Femur (tissue), 1 donor: ENCODE measurements at places on chromosomes 12 and 14.

GRCh38 chr14:58598804-58599525, 38.8 kb upstream of the DACT1 start:
- DNase-seq, result no peak

GRCh38 chr12:84816916-84817695, 95.5 kb downstream of the SLC6A15 start:
- DNase-seq, result no peak

DNA sequence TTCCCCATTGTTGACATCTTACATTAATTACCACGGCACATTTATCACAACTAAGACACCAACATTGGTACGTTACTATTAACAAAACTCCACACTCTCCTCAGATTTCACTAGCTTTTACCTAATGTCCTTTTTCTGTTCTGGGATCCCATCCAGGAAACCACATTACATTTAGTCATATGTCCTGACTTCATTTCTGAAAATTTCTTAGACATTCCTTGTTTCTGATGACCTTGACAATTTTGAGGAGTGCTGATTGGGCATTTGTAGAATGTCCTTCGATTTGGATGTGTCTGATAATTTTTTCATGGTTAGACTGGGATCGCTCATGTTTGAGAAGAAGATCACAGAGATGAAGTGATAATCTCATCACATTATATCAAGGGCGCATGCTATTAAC, 34.6 kb upstream of the ACSM4 start:
- DNase-seq, result no peak

DNA sequence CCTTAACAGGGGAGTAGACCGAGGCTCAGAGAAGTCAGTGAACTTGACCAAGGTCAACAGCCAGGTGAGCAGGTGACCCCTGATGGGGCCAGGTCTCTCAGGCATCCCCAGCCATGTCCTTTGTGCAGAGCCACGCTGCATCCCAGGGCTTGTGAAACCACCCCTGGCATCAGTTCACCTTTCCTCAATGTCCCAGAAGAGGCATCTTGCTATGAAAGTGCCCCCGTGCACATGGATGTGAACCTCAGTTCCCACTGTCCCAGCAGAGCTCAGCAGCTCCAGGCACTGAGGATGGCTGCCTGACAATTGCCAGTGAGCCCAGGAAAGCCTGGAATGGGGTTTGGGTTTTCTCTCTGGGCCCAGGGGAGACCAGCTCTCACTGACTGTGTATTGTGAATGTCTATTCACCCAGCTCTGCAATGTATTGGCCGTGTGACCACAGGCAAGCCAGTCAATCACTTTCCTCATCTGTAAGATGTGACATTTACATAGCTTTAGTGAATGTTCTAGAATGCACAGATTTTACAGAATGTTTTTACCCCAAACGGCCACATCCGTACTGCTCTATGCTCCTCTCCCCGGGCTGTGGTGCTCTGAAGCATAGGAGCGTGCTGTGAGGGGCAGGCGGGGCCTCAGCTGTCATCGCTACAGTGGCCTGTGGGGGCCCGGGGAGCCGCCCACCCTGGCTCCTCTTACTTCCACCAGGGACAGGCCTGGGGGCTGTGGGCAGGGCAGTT, 4.9 kb downstream of the CACNA2D4 start:
- peak; percentile 32 for DNase-seq

DNA sequence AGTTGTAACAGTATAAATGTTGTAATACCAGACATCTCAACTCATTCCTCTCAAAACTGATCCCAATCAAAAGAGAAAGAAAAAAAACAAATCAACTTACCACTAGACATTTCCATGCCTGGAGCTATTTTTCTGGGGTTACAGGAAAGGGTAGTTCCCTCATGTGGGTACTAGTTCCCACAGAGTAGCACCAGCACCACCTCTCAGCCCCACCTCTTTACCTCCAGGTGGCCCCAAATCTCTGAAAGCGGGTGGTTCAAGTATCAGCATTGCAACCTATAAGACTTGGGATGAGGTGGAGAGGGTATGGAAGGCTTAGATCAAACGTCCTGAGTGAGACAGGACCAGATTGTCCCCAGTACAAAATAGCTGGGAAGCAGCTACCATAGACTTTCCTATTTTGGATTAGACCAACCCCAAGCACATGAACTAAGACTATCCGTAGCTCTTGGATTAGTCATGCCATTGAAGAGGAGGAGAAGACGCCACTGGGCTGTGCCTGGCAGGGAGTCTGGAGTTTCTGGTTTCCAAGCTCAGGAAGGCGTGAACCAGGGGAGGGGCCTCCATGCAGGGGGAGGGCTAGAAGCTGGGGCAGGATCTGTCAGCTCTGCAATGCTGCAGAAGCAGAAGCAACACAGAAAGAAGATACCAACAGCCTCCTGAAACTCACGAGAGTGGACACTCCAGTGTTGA, at the start of gene SLC39A2:
TSS of gene SLC39A2 (plus strand) at position 620 of the 693 bp plus-strand sequence. CDS start 154 bp downstream, outside the sequence.
- DNase-seq, result no peak

- no peak for DNase-seq
Measured at GRCh38 chr12:127820846-127821245, 446.1 kb upstream of the TMEM132C start.

- DNase-seq, result no peak
Measured at GRCh38 chr14:37329189-37330001, 131.7 kb downstream of the MIPOL1 start.

DNA sequence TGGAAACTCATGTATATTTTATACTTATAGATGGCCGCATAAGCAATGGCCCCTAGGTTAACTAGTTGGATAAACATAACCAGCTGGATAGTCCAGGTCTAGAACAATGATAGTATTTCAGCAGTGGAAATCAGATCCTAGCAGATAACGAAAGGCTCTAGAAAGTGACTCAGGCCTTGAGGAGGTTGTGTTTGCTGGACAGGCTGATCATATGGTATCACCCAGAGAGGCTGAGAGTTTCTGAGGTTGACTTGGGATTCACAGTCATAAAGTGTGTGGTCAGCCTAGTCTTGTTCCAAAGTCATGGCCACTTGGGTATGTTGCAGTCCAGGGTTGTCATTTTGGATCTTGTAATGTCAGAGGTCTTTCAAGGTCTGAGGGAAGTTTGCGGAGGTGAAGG, 16.8 kb downstream of the FLVCR2 start:
- no peak for DNase-seq

- DNase-seq, result no peak
Measured at GRCh38 chr14:79415726-79416125, 795.6 kb downstream of the DIO2 start.

DNA sequence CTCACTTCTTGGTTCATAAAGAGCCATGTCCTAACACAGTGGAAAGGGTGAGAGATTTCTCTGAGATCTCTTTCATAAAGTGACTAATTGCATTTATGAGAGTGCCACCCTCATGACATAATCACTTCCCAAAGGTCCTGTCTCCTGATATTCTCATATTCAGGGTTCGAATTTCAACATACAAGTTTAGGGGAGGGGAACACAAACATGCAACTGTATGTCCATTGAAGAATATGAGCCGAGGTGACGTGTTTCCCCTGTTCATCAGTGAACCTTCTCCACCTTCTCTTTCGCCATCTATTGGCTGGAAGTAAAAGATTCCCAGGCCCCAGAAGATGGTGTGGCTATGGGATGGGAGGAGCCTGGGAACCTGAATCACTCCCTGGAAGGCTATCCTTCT, 354.2 kb upstream of the ATP2B1 start:
- no peak for DNase-seq

GRCh38 chr14:88005978-88006851, 1.3 kb downstream of the GPR65 start:
- no peak for DNase-seq

- no peak for DNase-seq
Measured at GRCh38 chr12:89706551-89706950, 2.1 kb downstream of the ATP2B1 start.

GRCh38 chr12:40194846-40195245, 30.0 kb upstream of the LRRK2 start:
- DNase-seq, result no peak
